ENCODE measurements at places on chromosomes 12 and 14.

GRCh38 chr12:104620837-104621531 lies 164.2 kb downstream of the CHST11 start:
- peak; percentile 90 for ATAC-seq

DNA sequence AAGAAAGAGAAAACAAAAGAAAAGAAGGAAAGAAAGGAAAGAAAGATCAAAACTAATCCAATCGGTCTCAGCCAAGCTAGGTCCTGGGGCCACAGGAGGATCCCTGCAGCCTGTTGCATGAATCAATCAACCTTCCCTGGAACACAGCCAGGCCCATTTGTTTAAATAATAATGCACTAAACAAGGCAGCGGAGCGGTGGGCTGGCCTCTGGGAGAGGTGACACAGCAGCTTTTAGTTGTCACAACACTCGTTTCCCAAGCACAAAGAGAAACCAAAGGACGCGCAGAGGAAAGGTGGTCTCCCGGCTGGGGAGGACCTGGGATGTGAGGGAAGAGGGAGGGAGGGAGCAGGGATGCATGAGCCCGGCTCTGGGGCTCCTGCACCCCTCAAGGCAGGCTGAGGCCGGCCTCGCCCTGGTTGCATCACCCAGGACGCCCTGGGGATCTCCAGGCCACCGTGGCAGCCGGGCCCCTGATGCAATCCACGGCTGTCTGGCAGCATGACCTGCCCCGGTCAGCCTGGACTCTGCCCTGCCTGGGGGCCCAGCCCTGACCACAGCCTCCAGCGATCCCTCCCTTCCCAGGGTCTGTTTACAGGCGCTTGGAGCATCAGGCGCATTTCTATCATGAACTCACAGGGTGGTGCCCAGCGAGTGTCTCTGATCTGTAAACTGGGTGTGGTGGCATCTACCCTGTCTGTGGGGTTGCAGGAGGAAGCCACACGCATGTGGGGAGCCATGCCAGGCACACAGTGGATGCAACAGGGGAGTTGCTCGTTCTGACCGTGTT lies 32.5 kb downstream of the MMP17 start:
- ATAC-seq: peak; percentile 14

GRCh38 chr12:7972734-7973456 lies 36.9 kb upstream of the SLC2A3 start:
- ATAC-seq: no peak

- ATAC-seq: peak; percentile 97
These were observed 96.9 kb downstream of the GCH1 start for GRCh38 chr14:54805445-54806322.

DNA sequence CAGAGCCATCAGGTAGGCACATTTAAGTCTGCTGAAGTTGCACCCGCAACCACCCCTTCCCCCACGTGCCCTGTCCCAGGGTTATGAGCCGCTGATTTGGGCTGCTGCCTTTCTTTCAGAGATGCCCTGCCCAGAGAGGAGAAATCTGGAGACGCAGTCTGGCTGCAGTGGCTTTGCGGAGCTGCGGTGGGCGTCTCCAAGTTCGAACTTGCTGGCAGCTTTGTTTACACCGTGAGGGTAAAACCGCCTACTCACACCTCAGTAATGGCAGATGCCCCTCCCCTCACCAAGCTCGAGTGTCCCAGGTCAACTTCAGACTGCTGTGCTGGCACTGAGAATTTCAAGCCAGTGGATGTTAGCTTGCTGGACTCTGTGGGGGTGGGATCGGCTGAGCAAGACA lies 14.7 kb downstream of the PTCSC3 start:
- ATAC-seq: no peak

DNA sequence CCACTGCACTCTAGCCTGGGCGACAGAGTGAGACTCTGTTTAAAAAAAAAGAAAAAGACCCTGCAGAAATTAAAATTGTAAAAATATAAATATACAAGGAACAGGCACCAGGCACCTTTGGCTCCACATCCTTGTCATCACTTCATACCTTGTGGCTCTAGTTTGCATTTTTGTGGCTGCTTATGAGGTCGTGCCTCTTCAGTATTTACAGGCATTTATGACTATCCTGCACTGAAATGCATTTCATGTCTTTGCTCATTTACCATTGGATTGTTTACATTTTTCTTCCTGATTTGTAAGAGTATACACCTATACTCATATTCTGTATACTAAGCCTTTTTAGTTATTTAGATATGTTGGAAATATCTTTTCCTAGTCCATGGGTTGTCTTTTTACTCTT lies 20.1 kb downstream of the BICD1 start:
- peak; percentile 86 for ATAC-seq

DNA sequence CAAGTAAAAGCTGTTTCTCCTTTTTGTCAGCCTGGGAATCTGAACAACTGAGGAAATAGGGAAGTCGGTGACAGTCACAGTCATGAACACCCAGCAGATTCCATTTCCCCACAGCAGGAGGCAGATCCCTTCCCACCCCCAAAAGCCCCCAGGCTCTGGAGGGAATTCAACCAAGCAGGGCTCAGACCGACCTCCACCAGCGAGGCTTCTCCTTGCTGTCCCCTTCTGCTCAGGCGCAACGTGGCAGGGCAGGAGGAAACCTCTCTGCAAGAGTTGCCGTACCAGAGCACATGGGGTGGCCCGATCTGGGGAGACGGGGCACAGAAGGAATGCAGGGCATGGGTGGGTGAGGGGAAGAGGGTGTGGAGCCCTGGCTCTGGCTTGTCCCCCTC lies 319 bp downstream of the GALNT6 start:
- peak; percentile 10 for ATAC-seq

- peak; percentile 63 for ATAC-seq
These were observed 320.6 kb downstream of the RAD51B start for GRCh38 chr14:68140076-68140741.

DNA sequence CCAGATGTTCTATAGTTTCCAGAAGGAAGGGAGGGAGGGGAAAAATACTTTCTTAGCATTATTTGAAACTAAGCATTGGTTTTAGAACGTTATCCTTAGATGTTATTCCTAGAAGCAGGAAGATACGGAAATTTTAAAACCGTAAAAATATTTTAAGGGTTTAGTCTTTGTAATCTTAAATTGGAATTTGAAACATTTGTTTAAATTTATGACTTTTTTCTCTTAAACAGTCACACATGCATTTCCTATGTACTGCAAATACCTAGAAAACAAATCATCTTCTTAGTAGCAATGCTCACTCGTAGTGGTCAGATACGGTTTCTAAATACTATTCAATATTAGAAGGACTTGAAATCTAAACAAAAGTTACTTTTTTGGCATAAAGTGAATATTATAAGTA lies 282.0 kb downstream of the ERC1 start:
- no peak for ATAC-seq

DNA sequence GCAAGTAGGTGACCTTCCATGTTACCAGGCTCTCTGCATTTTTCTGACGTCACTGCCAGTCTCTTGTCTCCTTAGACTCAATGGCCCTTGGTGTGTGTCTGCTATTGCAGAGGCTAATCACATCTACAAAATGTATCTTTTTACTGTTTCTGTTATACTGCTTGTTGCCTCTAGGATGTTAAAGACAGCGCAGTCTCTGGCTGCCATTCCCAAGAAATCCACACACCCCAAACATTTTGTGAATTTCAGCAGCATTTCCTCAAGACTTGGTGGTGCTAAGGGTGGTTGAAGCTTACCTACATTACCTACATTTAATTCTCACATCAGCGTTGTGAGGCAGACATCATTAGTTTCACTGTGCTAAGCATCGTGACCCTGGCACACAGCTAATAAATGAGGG lies 87.2 kb downstream of the C12orf75 start:
- ATAC-seq: peak; percentile 30

DNA sequence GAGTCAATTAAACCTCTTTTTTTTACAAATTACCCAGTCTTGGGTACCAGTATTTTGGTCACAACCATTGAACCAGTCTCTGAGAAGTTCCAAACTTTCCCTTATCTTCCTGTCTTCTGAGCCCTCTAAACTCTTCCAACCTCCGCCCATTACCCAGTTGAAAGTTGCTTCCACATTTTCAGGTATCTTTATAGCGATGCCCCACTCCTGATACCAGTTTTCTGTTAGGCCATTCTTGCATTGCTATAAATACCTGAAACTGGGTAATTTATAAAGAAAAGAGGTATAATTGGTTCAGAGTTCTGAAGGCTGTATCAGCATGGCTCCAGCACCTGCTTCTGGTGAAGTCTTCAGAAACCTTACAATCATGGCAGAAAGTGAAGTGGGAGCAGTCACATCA lies 31.7 kb downstream of the TTC5 start:
- ATAC-seq: no peak

- no peak for ATAC-seq
These were observed 17.8 kb downstream of the SINHCAF start for GRCh38 chr12:31308116-31308515.

GRCh38 chr12:132611620-132612019 lies 1.2 kb upstream of the LRCOL1 start:
- ATAC-seq: no peak

- ATAC-seq: no peak
These were observed 86.2 kb upstream of the SSTR1 start for GRCh38 chr14:38121320-38122020.

DNA sequence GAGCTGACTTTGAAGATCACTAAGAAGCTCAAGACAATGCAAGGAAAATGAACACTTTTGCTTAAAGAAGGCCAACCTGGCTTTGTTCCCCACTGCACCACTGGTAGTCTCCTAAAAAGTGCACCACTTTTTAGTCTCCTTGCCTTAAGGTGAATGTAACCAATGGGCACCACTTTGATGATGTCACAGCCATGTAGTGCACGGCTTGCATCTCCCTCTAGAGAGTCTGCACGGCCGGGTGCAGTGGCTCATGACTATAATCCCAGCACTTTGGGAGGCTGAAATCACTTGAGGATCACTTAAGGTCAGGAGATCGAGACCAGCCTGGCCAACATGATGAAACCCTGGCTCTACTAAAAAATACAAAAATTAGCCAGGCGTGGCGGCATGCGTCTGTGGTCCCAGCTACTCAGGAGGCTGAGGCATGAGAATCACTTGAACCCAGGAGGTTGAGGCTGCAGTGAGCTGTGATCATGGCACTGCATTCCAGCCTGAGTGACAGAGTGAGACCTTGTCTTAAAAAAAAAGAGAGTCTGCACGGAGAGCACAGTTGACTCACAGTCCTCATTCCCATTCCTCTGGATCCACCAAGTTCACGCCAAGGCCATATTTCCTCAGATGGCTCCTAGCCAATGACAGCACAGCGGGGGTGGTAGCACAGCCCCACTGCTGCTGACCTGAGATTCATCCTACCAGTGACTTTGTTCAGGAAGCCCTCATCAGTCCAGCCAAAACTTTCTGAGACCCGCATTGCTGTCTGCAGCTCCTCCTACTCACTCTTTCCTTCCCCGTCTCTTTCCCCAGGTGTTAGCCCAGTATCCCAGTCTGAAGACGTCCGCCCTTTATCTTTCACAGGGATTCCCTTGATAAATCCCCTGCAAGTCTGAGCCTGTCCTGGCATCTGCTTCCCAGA lies 16.5 kb upstream of the IFT81 start:
- ATAC-seq: peak; percentile 56

DNA sequence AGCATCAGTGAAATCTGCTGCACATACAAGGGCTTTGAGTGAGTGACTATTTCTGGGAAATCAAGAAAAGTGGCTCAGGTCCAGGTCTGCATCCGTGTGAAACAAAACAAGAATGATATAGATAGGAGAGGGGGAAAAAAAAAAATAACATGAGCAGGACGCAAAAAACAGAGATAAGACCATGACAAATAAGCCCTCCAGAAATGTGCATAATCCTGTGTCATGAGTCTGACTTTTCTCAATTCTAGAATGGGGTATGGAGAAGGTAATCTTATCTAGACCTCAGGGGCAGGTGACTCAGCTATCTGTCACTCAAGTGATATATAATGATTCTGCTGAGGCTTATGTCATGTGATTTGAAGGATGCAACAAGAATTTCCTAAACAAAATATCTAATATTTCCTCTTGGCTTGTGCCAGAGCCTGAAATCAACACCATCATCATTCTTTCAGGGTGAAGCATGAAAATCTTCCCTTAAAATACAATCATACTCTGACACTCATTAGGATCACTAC lies 250.0 kb downstream of the PHLDA1 start:
- peak; percentile 34 for ATAC-seq

DNA sequence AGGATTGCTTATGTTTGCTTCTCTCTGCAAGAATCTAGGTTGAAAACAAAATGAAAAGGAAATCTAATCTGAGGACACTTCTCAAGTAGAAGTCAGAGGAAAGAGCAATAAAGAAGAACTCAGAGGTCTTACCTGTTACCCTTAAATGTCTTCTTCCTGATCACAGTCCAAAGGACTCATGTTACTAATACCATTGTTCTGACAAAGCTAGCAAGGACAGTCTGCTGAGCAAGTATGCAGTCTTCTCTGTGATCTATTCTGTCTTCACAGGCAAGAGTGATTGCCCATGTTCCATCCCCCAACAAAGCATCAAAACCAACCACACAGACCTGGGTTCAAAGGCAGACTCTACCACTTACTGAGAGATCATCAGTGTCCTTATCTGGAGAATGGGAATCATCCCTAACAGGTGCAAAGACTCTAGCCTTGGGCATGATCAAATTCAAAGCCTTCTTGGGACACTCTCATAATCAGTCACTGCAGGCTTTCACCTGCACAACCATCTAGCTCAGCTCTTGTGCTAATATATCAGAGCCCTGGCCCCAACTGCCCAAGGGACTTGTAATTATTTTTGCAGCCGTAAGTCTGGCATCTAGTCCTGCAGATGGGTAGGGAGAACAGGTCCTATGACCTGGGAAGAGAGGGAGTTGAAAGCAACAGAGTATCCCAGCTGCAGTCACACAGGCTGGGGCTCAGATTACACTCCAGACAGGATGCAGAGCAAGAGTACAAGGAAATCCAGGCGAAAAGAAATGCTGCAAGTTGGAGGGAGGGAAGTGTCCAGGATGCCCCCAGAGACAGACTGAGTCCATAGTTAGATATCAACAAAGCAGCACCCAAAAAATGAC lies 97.9 kb upstream of the NUDT4 start:
- peak; percentile 91 for ATAC-seq

- no peak for ATAC-seq
These were observed 53.1 kb downstream of the RERG start for GRCh38 chr12:15168026-15168678.

GRCh38 chr12:124027753-124028554 lies 54.9 kb downstream of the ZNF664 start:
- ATAC-seq: no peak

DNA sequence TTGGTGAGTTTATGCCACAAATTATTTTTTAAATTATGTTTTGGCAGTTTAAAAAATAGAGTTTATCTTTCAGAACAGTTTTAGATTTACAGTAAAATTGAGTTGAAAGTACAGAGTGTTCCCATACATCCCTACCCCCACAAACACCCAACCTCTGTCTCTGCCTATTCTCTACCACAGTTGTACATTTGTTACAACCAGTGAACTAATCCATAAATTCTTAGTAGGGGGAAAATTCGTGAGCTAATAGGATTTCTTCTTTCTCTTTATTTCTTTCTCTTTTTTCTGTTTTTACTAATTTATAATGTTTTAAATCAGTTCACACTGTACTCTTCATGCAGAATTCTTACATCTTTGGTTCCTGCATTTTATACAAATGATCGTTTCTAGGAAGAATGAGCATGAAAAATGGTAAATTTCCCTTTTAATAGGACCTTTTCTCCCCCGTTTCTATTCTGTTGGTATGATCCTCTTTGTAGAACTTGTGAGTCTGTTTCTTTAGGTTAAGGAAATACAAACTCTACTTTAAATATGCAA lies 56.7 kb downstream of the MIPOL1 start:
- ATAC-seq: no peak
